Astrocyte (in vitro differentiated cells and primary cell): ENCODE measurements at places on chromosomes 16 and 17. TPM values are rescaled to one million over a fixed set of nuclear protein-coding genes. Genes with fewer than 3 reads are reported as not detected.
A peak's percentile ranks its signal among the peaks of the same experiment; 100 is the strongest.

GRCh38 chr16:86887416-86887815 is 309.1 kb downstream of the FOXL1 start:
- H3K36me3 ChIP-seq = no peaks in the 10 kb centered on the region
- no peak for DNase-seq
- H3K4me1 ChIP-seq = peaks cover 7% of the 10 kb centered on the region
- H3K4me3 ChIP-seq = no peak overlapping the region
- H3K27me3 ChIP-seq = no peaks in the 10 kb centered on the region
- H3K27ac ChIP-seq = no peak overlapping the region

DNA sequence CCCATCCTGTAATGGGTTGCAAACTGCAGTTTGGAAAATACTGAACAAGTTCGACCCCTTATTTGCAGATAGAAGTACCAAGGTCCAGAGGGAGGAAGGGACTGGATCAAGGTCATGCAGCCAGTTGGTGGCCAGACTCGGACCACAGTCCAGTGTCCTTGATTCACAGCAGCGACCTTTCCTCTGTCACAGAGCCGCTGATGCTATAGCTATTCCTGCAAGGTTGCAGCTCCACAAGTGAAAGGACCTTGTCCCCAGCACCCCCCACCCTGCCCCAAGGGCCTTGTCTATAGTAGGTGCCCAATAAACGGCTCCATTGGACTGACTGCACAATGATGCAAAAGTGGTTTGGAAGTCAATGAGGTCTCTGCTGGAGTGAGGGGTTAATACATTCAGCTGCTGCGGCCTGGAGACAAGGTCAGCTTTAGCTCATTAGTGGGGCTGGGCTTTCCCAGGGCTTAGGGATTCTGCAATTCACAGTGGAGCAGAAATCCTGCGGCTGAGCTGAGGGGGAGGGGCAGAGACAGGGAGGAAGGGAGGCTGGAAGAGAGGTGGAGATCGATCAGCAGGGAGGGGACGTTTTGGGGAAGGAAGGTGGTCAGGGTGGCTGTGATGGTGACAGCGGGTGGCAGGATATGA is 13.4 kb upstream of the CRHR1 start:
- no peak for DNase-seq
- no peak overlapping the region for H3K27ac ChIP-seq
- H3K4me3 ChIP-seq = no peak overlapping the region
- no peaks in the 10 kb centered on the region for H3K4me1 ChIP-seq
- no peaks in the 10 kb centered on the region for H3K36me3 ChIP-seq
- H3K27me3 ChIP-seq = peaks cover 8% of the 10 kb centered on the region

DNA sequence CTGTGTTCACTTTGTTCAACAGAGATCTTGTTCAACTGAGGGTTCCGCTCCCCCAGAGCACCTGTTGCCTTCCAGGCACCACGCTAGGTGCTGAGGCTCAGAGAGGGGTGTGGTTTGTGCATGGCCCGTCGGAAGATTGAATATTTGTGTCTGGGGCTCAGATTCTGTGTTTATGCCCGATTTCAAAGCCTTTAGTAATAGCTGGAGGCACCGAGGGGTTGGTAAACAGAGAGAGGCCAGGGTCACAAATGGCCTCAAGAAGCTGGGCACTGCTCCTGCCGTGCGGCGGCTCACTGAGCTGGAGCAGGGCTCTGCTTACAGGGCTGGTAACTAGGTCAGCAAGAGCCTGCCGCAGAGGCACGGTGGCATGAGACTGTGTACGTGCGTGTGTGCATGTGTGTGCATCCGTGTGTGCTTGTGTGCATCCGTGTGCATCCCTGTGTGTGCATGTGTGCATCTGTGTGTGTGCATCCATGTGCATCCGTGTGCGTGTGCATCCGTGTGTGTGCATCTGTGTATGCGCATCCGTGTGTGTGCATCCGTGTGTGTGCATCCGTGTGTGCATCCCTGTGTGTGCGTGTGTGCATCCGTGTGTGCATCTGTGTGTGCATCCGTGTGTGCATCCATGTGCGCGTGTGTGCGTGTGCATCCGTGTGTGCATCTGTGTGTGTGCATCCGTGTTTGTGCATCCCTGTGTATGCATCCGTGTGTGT is 5.4 kb downstream of the ITGAE start:
- peaks cover 60% of the 10 kb centered on the region for H3K4me1 ChIP-seq
- DNase-seq = no peak
- no peaks in the 10 kb centered on the region for H3K27me3 ChIP-seq
- H3K27ac ChIP-seq = peak overlapping the region; percentile 87

DNA sequence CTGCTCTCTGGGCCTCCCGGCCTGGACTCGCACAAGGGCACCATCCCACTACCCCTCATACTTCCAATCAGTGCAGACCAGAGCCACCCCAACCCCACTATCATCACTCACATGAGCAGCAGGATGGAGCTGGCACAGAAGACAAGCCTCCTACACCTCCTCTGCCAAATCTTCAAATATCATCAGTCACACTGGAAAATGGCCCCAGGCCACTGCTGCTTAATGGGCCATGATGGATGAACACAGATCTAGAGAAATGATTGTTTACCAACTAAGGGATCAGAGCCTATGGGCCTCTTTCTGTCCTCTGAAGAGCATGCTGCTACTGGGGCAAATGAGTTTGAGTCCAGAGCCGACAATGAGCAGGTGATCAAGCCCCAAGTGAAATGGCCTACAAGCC is 165.5 kb downstream of the GRIN2A start:
- H3K36me3 ChIP-seq = no peaks in the 10 kb centered on the region
- no peak overlapping the region for H3K27ac ChIP-seq
- no peaks in the 10 kb centered on the region for H3K27me3 ChIP-seq
- no peaks in the 10 kb centered on the region for H3K4me1 ChIP-seq

- no peaks in the 10 kb centered on the region for H3K4me1 ChIP-seq
- H3K27me3 ChIP-seq = no peaks in the 10 kb centered on the region
- DNase-seq = no peak
- no peak overlapping the region for H3K4me3 ChIP-seq
- no peak overlapping the region for H3K27ac ChIP-seq
Measured at GRCh38 chr16:11734025-11734652, 8.5 kb downstream of the TXNDC11 start.

GRCh38 chr17:56830726-56831368 is 2.9 kb downstream of the C17orf67 start:
- H3K4me3 ChIP-seq = no peak overlapping the region
- no peaks in the 10 kb centered on the region for H3K36me3 ChIP-seq
- H3K27me3 ChIP-seq = no peaks in the 10 kb centered on the region
- H3K27ac ChIP-seq = no peak overlapping the region

Gene RPAIN
- 35.7 and 46.5 TPM in 2 replicates for total RNA-seq

Gene HSPB9
- not detected in 2 replicates for total RNA-seq

Gene KIF2B
- not detected in 2 replicates for total RNA-seq

Gene ST6GALNAC2
- 0.79 TPM in 1 of 2 replicates, not detected in the other for total RNA-seq
